ENCODE measurements at places on chromosomes 5 and 9.

DNA sequence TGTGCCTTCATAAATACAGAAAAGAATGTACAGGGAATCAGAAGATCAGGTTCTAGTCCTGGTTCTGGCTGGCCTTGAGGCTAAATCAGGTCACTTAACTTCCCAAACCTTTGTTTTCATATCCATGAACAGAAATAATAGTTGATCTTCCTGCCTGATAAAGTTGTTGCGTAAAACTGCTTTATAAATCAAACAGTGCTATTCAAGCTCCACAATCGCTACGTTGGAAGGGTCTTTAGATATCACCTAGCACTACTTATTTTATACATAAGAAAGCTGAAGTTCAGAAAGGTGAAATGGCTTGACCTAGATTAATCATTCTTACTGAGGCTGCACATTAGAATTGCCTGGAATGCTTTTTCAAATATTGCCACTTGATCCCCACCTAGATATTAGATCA, 36.3 kb upstream of the GCNT4 start:
- DNase-seq: no peak

- no peak for DNase-seq
These were observed 17.6 kb upstream of the NANS start for GRCh38 chr9:98038958-98039357.

DNA sequence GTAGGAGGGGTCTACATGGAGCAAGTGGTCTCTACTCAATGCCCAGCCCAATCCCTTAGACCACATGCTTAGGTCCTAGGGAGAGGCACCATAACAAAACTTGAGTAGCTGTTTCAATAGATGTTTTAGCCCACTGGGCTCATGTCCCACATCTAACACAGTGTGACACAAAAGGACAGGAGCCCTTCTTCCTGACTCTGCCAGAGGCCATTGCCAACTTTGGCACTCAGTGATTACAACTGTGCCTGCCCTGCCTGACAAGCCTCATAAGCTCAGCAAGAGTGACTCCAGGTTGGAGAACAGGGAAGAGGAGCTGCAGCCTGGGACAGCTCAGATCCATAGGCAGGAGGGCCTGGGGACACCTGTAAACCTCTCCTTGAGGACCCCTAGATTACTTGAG, 230.8 kb downstream of the ENC1 start:
- no peak for DNase-seq

- no peak for DNase-seq
These were observed 199.9 kb upstream of the GLRA1 start for GRCh38 chr5:152124409-152125041.

GRCh38 chr5:173881811-173882575, 6.2 kb upstream of the CPEB4 start:
- DNase-seq: no peak

All from stimulated activated CD8-positive, alpha-beta memory T cell treated with anti-CD3 and anti-CD28 coated beads, Interleukin-4, amount 100 ng/mL, for 1 hour (primary cell).